ENCODE measurements at places on chromosomes 16 and 17.
A peak's percentile ranks its signal among the peaks of the same experiment; 100 is the strongest.

DNA sequence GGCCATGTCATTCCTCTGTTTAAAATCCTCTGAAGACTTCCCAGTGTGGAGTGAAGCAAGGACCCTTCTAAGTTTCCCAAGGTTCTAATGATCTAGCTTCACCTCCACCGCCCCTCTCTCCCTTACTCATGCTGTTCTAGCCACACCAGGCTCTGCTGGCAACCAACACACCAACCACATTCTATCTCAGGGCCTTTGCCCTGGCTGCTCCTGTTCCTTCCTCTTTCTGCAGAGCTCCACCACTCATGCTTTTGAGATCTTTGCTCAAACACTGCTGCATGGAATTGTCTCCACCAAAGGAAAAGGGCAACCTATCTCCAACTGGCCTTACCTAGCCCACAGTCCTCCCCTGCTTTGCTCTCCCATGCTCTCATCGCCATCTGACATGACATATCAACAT lies 128.7 kb downstream of the XYLT1 start:
- no peak for DNase-seq

GRCh38 chr17:73476890-73477350 lies 165.1 kb upstream of the CDC42EP4 start:
- peak; percentile 76 for DNase-seq

DNA sequence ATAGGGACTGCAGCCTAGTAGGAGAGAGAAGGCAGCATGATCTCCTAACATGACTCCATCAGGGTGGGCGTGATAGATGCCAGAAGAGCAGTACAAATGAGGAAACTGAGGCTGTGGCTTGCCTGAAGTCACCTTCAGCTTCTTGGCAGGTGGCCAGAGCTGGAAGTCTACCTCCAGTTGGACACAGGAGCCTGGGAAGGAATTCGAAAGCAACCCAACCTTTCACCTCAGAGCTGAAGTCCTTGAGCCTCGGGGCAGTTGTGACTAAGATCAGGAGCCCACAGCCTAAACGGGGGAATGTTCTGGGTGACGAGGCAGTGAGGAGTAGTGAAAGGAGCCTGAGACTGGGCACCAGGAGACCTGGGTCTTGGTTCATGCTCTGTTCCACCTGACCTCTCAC lies 9.4 kb upstream of the SLC52A1 start:
- DNase-seq: no peak

- no peak for DNase-seq
These were observed 62.2 kb upstream of the ADORA2B start for GRCh38 chr17:15882777-15883176.

DNA sequence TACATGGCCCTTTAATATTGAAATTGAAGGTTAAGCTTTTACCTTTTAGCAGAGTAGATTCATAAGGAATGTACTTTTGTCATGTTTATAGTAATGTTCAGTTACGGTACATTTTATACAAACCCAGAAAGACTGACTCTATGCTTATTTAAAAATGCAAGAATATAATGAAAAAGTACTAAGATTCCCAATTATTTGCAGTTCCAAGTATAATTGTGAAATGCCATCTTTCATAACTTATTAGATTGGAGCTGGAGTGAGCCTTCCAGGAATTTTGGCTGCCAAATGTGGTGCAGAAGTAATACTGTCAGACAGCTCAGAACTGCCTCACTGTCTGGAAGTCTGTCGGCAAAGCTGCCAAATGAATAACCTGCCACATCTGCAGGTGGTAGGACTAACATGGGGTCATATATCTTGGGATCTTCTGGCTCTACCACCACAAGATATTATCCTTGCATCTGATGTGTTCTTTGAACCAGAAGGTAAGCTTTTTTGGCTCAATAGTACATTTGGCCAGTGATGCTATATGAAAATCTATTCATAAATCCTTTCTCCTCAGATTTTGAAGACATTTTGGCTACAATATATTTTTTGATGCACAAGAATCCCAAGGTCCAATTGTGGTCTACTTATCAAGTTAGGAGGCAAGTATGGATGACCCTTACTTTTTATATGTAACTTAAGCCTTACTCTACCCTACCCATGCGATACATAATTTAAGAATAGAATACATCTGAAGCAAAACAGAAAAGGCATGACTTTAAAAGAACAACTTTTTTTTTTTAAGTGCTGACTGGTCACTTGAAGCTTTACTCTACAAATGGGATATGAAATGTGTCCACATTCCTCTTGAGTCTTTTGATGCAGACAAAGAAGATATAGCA lies 4.2 kb downstream of the SRSF2 start:
- DNase-seq: no peak

DNA sequence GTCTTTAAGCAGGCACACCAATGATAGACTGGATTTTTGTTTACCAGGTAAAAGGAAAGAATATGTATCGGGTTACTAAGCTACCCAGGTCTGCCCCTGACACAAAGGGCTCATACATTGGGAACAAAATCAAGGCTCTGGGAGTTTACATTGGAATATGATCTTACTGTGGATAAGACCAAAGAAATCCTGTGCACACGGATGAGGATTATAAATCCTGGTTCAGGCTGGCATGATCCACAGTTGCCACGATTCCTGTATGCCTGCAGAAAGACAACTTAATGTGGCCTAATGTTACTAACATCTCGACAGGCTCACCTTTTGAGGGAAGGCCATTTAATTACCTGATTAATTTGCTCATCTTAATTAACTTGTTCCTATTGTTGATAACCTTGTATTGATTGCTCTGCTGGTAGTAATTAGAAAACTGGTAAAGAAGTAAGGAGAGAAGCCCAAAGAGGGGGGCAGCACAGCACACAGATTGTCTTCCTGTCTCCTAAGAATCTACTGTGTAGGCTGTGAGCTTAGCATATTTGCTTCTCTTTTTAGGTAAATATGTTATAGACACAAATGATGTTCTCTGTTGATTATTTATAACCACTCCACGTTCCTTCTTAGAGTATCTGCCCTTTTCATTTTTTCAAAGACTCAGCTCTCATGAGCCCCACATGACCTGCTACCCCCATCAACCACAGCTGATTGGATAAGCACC lies 51.0 kb upstream of the TOX3 start:
- DNase-seq: peak; percentile 87

DNA sequence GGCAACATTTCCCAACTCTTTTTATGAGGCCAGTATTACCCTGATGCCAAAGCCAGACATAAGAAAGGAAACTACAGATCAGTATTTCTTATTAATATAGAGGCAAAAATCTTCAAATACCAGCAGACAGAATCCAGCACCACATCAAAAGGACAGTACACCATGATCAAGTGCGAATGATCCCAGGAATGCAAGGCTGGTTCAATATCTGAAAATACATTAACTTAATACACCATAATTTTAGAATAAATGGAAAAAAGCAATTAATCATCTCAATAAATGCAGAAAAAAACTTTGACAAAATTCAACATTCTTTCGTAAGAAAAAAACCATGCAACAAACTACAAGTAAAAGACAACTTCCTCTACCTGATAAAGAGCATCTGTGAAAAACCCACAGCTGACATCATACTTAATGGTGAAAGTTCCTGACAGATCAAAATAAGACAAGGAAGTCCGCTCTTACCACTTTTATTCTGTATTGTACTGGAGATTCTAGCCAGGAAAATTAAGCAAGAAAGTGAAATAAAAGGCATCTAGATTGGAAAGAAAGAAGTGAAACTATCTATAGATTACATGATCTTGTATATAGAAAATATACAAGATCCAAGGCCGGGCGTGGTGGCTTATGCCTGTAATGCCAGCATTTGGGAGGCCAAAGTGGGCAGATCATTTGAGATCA lies 26.4 kb upstream of the MAPK3 start:
- peak; percentile 4 for DNase-seq

DNA sequence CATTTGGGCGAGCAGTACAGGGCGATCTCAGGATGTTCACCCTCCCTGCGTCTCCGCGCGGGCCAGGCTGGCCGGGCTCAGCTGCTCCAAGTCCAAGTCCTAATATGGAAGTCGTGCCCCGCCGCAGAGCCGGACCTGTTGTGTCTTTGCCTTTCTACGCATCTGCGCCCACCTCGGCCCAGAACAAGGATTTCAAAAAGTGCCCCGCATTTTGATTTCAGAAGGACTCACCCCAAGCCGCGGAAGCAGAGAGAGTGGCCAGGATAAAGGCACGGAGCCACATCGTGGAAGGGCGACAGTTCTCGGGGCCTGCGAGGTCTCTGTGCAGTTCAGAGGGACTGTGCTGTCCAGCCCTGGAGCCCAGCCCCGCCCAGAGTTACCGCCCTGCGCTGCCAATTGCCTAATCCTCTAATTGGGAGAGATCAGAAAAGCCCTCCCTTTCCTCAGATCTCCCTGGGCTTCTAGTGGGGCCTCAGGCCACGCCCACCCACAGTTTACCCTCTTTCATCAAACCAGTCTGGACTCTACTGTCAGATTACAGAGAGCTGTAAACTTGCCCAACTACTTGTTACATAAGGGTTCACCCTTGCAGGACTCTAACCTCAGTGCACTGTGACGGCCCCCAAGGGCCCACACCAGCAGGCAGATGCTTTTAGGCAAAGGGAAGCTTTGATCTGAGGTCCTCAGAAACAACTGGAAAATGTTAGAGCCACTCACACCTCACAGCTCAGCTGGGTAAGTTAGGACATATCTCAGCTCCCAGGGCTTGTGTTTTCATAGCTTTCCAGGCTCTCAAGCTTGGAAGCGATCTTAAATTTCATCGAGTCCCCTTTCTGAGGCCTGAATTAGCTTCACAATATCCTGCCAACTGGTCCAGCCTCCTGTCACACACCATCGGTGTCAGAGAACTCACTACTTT lies at the start of gene CES1:
TSS of gene CES1 (minus strand) at position 324 of the 919 bp plus-strand sequence. CDS start at position 283, 41 bp downstream.
- DNase-seq: no peak

GRCh38 chr17:65656390-65657250 lies 95.2 kb upstream of the AXIN2 start:
- no peak for DNase-seq

DNA sequence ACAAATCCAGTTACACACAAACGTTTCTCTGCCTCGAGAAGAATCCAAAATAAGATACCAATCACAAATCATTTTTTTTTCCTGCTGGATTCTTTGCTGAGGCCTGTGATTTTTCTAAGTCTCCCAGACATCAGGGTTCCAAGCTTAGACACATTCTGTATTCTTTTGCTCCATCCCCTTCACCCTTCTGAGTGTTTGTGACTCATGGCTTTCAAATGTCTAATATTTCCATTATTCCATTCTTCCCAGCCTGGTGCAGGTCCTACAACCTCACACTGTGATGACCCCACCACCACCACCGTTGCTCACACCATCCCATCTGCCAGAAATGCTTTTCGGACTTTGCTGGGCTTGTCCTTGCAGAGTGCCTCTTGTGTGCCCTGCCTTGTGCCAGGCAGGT lies 480.1 kb downstream of the SOX9 start:
- DNase-seq: no peak

- no peak for DNase-seq
These were observed 179.6 kb upstream of the TNRC6C start for GRCh38 chr17:77778636-77779489.

DNA sequence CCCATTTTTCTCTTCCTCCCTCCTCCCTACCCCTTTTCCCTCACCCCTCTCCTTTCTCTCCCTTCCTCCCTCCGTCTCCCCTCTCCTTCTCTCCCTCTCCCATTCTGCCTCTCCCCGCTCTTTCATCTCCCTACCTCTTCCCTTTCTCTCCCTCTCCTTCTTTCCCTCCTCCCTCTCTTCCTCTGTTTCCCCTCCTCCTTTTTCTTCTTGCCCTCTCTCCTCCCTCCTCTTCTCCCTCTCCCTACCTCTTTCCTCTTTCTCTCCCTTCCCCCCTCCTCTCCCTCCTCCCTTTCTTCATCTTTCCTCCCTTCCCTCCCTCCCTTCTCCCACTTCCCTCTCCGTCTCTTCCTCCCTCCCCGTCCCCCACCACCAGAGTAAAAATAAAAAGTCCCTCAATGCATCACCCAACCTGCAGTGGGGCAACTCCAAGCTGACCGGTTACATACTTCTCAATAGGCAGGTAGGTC lies 10.4 kb downstream of the CHD9NB start:
- no peak for DNase-seq

DNA sequence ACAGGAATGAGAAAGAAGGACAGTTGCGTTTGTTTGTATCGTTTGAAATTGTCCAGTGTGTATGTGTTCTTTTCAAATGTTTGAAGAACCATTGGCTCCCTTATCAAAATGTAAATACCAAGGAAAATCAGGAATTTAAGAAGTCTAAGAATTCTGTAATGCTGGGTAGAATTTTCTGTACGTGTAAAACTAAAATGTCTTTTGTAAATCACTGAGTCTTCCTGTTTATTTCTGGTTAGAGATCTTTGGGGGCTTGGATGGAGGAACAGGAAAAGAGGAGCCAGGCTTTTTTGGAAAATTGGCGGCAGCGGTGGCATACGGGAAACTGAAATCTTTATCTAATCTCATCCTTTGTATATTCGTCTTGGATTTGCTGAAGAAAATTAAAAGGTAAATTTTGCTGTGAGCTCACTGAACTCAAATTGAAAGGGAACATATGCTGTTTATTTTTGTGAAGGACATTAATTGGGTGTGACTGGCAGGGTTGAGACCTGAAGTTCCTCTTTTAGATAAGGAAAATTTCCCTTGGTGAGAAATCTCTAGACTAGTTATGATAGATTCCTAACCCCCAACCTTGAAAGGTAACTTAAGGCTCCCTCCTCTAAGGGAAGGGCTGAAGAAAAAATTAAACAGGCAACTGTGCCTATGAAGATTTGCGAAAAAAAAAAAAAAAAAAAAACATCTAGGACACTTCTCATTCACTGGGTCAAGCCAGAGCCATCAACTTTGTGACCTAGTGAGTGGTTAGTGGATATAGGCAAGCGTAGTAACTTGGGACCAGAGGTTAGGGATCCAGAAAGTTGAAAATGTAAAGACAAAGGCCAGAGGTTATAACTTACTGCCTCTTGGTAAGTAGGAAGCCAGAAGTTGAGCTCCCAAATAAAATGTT lies 10.8 kb downstream of the TAT start:
- DNase-seq: peak; percentile 37

GRCh38 chr17:58401287-58401686 lies 16.0 kb downstream of the RNF43 start:
- peak; percentile 30 for DNase-seq

DNA sequence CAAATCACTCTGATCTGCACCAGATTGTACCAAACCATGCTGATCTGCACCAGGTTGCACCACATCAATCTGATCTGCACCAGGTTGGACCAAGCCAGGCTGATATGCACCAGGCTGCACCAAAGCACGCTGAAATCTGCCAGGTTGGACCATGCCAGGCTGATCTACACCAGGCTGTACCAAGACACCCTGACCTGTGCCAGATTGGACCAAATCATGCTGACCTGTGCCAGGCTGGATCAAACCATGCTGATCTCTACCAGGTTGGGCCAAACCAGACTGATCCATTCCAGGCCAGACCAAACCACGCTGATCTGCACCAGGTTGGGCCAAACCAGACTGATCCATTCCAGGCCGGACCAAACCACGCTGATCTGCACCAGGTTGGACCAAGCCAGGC lies 15.5 kb downstream of the QRICH2 start:
- no peak for DNase-seq

DNA sequence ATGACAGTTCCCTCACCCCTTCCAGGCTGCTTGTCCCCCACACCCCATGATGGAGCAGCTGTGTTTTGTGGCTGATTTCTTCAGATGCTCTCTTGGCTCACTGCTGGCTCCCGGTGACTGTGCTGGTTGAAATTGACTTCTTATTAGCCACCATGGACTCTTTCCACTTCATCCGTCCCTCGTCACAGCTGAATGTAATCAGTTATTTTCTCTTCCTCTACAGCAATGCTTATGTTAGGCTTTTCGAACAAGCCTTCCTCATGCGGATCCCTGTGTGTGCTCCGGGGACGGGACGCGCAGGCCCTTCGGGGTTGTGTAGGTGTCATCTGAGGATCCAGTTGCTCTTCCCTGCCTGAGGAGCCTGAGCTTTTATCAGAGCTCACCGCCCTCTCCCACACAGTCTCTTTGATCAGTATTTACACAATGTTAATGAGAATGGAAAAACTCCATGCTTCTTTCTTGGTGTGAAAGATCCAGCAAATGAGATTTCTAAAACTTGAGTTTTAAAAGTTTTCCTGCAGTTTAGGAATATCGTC lies 87.5 kb downstream of the RPTOR start:
- DNase-seq: no peak
